ENCODE measurements at places on chromosomes 13 and 19. TPM values are rescaled to one million over a fixed set of nuclear protein-coding genes. Genes with fewer than 3 reads are reported as not detected.

NKPD1 gene
- total RNA-seq: 0.29 TPM

ACP7 gene
- total RNA-seq: not detected

GRCh38 chr13:19908350-19908986 is 45.0 kb upstream of the ZMYM5 start:
- DNase-seq: no peak
- H3K27me3 ChIP-seq: no peaks in the 10 kb centered on the region
- no peak overlapping the region for H3K27ac ChIP-seq
- H3K36me3 ChIP-seq: no peaks in the 10 kb centered on the region
- no peaks in the 10 kb centered on the region for H3K4me1 ChIP-seq

DNA sequence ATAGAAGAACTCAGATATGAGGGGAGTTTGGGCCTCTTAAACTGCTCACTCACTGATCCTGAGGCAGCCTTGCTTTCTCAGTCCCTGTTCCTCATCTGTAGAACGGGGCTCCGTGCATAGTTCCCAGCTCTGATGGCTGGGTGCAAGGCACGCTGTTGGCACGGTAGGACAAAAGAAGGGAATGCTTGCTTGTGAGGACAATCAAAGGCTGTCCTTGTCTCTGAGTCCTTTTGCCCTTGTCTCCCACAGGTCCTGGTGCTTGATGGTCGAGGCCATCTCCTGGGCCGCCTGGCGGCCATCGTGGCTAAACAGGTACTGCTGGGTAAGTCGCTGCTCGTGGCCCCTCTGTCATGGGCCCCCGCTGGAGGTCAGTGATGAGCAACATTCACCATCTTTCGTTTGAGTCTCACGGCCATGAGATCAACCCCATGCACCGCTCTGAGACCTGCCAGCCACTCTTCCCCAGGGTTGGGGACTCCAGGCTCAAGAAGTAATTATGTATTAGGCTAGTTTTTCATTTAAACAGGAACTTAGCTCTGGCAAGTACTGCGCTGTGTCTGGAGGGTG is 2.3 kb downstream of the RPL13A start:
- H3K4me1 ChIP-seq: peaks cover 13% of the 10 kb centered on the region
- H3K27me3 ChIP-seq: no peaks in the 10 kb centered on the region
- peak overlapping the region; percentile 96 for H3K4me3 ChIP-seq
- peak overlapping the region; percentile 87 for H3K27ac ChIP-seq

DNA sequence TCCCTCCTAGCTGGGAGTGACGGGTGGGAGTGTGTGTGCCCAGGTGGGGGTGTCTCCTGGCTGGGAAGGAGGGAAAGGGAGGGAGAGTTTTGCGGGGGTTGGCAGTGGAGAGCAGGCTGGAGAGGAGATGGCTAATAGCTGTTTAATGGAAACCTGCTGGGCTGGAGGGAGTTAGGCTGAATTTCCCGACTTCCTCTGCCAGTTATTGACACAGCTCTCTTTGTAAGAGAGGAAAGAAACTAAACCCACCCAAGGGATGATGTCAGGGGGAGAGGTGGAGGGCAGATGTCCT is 10.2 kb upstream of the ILF3 start:
- H3K4me1 ChIP-seq: no peaks in the 10 kb centered on the region
- no peak overlapping the region for H3K4me3 ChIP-seq
- peaks cover 16% of the 10 kb centered on the region for H3K36me3 ChIP-seq
- H3K27me3 ChIP-seq: no peaks in the 10 kb centered on the region

DNA sequence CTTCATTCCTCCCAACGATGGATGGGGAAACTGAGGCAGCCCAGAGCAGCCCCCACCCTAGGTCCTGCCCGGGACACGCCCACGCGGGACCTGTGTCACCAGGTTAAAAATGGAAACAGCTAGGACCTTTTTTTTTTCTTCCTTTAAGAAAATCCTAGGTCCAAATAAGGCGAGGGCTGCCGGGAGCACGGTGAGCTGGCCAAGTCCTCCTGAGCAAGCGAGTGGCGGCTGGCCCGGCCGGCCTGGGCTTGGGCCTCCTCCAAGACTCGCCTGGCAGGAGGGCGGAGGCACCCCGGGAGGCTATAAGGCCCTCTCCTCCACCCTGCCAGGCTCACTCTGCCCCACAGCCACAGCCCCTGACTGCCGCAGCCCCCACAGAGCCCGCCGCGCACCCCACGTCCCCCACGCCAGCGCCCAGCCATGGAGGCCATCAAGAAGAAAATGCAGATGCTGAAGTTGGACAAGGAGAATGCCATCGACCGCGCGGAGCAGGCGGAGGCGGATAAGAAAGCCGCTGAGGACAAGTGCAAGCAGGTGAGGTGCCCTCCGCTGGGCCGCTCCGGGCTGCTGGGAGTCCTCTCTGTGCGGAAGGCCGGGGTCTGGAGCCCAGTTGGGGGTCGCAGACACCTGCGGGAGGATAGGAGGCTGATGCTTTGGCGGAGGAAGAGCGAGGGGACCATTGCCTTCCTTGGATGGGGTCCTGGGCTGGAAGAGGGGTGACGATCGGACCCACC is 8.9 kb upstream of the TPM4 start:
- peak; percentile 97 for DNase-seq
- H3K27me3 ChIP-seq: no peaks in the 10 kb centered on the region
- H3K4me1 ChIP-seq: peaks cover 58% of the 10 kb centered on the region
- H3K4me3 ChIP-seq: peak overlapping the region; percentile 66
- H3K36me3 ChIP-seq: peaks cover 2% of the 10 kb centered on the region

DNA sequence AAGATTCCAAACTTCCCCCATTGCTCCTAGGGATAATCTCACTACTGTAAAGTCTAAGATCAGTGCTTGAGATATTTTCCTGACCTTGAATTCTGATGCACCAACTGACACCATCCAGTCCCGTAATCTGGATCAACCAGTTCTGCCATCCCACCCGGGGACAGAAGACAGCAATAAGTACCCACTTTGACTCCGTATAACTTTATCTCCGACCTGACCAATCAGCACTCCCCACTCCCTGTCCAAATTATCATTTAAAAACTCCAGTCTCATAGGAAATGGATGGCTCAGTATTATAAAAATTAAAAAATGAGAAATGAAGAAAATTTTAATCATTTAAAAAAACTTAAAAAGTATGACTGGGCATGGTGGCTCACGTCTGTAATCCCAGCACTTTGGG is 61.4 kb upstream of the ABCC4 start:
- no peak for DNase-seq
- no peaks in the 10 kb centered on the region for H3K4me1 ChIP-seq
- H3K27ac ChIP-seq: no peak overlapping the region
- H3K27me3 ChIP-seq: peaks cover 6% of the 10 kb centered on the region
- H3K4me3 ChIP-seq: no peak overlapping the region
- H3K36me3 ChIP-seq: no peaks in the 10 kb centered on the region

Data from osteoblast (primary cell).